Stimulated activated effector memory CD8-positive, alpha-beta T cell treated with anti-CD3 and anti-CD28 coated beads, Interleukin-12 subunit alpha, Interleukin-12 subunit beta, amount 100 ng/mL, for 72 hours (primary cell): ENCODE measurements at places on chromosomes 5 and 9.

DNA sequence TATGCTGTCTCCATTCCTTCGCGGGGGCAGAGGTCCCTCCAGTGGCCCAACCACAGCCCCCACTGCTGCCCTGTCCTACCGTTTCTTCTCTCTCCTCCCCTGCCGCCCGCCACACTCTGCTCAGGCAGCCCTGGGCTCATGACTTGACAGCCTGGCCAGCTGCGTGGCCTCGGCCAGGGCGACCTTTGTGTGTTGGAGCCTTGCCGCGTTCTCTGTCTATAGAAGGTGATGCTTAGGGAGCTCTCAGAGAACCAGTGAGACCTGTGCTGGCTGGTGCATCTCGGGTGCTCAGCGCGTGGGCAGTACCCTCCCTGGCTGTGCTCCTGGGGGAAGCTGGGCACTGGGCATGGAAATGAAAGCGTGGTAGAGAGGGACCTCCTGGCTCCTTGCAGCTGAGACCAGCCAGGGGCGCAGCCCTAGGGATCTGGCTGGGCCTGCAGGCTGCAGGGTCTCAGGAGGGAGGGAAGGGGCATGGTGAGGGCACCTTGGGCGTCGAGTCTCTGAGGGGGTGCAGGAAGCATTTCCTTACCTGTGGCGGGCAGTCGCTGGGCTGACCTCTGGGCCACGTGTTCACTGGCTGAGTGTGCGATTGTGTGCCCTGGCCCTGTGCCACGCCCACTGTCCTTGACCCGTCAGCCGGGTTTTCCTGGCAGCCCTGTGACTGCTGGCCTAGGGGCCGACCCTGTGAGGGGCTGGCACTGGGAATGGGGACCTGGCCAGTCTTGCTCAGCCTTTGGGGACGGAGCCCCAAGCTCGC is 50.3 kb downstream of the RXRA start:
- DNase-seq: no peak

DNA sequence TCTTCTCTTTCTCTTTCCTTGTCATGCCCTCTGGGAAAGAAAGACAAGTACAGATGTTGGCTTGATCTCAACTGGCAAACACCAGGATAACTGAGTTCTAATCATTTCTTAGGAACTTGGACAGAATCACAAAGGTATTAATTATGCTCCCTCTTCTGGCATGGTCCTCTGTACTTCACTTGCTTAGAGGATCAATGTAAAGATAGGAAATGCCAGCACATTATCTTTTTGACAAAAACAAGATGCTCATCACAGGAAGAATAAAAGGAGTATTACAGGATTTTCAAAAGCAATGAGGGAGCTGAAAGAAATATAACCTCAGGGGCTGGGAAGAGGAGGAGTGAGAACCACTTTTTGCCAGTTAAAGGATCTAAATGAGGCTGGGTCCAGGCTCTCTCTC is 70.6 kb downstream of the LHFPL2 start:
- DNase-seq: no peak

- DNase-seq: no peak
Observed at GRCh38 chr9:68426755-68427154, 70.3 kb downstream of the PGM5 start.

GRCh38 chr5:176573564-176574296 is 24.6 kb downstream of the CDHR2 start:
- DNase-seq: peak; percentile 79

DNA sequence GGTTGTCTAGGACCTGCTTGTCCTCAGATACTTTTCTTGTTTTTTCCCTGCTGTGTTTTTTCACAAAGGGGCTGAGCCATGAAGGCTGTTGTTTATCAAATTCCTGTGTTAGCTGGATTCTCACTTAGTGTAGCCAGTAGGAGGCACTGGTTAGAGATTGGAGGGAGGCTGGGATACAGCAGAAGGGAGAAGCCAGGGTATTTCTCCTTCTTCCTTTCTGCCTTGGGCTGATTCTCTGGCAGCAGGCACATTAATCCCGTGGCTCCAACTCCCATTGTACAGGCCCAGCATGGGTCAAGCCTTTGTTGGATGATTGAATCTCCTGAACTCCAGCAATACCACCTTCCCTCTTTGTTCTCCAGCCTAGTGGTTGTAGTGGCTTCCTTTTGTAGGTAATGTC is 46.4 kb upstream of the FAM170A start:
- no peak for DNase-seq

- DNase-seq: no peak
Observed at GRCh38 chr5:175343308-175343707, 100.7 kb downstream of the DRD1 start.

- DNase-seq: no peak
Observed at GRCh38 chr5:159835548-159835947, 80.7 kb upstream of the ADRA1B start.

DNA sequence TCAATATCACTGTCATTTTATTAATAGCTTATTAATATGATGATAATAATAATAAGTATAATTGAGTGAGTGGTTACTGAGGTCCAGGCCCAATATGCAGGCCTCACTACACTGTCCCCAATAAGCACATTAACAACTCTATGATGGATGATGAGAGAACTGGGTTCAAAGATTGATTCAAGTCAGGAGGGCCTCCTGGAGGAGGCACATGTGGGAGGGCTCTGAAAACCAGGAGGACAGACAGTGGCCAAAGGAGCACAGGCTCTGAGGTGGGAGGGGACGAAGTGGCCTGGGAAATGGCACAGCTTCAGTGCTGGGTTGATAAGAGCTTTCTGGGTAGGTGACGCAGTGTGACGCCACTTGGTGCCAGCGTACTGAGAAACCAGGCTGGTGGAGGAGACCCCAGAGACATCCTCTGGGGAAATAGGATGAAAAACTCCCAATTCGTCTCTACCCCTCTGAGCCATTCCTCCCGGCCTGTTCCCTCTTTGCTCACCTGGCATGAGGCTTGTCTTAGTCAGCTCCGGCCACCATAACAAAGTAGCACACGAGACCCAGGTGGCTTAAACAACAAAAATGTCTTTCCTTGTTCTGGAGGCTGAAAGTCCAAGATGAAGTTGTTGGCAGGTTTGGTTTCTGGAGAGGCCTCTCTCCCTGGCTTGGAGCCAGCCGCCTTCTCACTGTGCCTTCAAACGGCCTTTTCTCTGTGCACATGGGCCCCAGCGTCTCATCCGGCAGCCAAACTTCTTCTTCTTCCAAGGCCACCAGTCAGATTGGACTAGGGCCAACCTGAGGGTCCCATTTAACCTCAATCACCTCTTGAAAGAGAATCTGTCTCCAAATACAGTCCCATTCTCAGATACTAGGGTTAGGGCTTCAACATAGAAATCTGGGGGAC is 31.6 kb downstream of the NTNG2 start:
- no peak for DNase-seq

DNA sequence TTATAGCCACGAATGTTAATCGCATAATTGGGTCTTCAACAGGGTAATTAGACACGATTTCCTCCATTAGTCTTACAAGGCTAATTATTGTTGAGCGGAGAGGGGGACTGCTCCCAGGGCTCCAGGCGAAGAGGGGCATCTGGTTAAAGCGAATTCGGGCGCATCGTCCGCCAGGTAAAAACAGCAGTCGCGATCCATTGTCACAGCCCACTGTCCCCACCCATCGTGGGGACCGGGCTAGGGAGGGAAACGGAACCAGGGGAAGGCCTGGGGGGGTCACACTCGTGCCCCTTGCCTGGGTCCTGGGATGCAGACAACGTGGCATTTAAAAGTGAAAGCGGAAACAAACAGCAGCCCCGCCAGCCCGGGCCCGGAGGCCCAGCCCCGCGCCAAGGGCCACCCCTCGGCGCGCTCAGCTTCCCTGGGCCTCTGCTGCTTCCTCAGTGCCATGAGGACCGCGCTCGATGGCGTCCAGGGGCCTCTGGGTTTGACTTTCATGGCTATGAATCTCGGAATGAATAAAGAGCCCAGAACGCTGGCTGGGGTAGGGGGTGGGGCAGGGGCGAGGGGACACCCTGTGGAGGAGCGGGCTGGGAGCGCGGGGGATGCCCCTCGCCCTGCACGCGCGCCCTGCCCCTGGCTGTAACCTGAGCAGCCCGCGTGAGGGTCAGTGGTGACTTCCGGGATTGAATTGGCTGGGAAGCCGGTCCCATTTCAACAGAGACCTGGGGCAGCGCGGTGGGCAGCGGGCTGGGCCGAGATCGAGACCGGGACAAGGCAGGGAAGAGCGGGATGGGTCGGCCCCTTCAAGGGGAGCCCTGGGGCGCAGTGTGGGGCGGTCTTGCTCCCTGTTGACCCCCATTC is 99.9 kb downstream of the GTF3C4 start:
- DNase-seq: peak; percentile 40

- no peak for DNase-seq
Observed at GRCh38 chr5:98490348-98490747, 283.1 kb upstream of the RGMB start.

DNA sequence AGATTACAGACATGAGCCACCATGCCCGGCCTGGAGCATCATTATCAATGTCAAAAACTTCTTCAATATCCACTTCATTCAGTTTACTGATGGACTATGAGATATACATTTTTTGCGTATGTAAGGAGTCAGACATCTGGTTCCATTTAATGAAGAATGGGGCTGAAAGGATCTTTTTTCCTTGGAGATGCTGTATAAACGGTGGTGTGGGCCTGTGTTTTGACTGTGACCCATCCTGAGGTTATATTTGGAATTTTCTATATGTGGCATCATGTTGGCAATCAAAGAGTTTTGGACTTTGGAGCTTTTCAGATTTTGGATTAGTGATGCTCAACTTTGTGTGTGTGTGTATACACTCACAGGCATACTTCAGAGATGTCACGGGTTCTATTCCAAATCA is 85.7 kb upstream of the FBXL17 start:
- no peak for DNase-seq

- no peak for DNase-seq
Observed at GRCh38 chr9:129850821-129851550, 15.7 kb downstream of the USP20 start.

- DNase-seq: no peak
Observed at GRCh38 chr9:124105266-124105665, 93.7 kb downstream of the LHX2 start.

- DNase-seq: no peak
Observed at GRCh38 chr5:135450952-135451351, 1.2 kb downstream of the TIFAB start.

GRCh38 chr5:163306421-163306820 is 131.0 kb upstream of the CCNG1 start:
- no peak for DNase-seq

- no peak for DNase-seq
Observed at GRCh38 chr9:70318002-70318401, 59.2 kb downstream of the SMC5 start.

DNA sequence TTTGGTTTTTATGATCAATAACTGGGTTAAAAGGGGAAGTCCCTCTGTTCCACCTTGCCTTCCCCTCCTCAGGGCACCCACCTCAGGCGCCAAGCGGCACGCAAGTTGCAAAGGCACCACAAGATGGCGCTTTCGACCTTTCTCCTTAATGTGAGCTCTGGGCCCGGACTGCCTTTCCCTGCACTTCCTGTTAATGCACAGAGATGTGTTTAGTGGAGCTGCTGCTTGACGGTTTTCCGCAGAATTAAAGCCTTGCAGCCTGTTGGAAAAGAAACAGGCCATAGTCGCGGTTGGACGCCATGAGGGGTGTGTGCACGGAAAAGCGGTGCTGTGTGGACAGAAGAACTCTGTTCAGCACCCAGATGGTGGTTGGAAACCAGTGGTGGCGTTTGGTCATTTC is 17.9 kb downstream of the CXCL14 start:
- DNase-seq: peak; percentile 82

- DNase-seq: no peak
Observed at GRCh38 chr9:131335368-131335755, 45.8 kb downstream of the PLPP7 start.

DNA sequence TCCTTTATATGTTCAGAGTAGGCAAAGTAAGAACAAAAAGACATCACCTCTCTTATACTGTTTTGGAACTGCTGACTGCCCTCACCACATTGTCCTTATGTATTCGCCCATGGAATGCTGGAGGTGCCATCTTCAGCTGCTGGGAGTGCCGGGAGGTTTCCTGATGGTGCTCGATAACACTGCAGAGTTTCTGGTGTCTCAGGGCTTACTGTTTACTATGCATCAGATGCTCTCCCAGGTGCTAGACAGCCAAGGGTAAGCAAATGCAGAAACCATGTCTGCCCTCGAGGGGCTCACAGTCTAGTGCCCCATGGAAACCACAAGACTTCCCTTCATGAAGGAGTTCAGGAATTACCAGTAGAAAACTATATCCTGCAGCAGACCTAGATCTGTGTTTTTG is 70.1 kb upstream of the SMIM23 start:
- DNase-seq: no peak

DNA sequence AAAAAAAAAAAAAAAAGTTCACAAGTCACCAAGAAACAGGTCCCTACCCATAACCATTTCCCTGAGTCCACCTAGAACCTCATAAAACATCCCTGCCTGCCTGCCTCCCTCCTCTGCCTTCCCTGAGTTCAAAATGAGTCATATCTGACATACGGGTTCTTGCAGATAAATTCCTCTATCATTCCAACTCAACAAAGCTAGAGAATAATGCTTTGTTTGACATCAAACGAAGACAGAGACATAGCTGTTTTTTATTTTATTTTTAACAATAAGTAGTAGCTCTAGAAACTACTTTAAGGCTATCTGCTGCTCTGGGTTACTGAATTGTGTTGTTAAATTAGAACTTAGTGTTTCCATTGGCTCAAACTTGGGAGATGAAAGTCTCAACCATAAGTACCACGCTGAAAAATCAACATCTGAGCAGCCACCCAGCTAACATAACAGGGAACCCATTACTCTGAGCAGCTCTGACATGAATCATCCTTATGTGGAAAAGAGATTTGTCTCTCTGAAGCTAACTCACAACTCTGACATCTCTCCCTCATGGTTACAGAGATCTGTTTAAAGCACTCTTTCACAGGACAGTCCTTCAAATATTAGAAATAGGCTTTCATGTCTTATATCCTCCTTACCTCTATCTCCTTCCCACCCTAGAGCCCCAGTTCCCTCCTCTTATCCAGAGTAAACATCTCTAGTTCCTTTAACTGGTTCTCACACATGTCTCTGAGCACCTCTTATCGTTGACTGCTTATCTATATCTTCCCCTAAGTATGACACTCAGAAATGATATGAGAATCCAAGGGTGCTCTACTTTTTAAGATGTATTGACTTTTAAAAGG is 12.1 kb downstream of the TMEM245 start:
- DNase-seq: no peak

DNA sequence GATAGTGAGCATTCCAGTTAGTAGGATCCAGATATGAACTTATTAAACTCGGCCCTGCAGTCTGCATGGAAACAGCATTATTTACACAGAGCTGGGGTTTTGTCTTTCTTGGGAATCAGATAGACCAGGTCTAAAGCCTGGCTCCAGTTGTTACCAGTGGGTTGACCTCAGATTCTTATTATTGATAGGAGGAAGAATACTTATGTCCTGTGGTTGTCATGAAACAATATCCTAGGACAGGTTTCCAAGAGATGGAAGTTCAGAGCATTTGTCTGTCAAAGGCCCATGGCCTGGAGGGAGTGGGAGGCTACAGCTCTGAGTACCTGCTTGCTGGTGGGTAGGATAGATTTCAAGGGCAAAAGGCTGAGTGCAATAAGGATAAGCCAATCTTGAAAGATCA is 129.2 kb downstream of the BOD1 start:
- DNase-seq: no peak

DNA sequence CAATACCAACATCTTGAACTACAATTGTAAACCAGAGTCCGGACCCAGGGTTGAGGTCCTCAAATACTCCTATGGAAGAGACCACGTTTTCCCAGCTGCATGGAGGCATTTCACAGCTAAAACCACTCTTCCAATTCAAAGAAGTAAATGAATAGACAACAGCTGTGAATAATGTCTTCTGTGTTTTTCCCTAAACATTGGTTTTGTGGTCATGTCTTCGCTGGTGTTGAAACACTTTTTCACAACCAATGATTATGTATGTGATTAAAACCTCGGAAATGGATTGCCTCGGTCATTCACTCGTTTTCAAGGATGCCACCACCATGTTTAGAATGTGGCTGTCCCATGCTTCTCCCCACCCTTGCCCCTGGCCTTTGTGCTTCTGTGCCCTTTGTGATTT is 9.4 kb upstream of the TENT4A start:
- peak; percentile 35 for DNase-seq
